ENCODE measurements at places on chromosomes 6 and 20.

GRCh38 chr20:13461849-13462458 lies 176.8 kb downstream of the TASP1 start:
- no peak for DNase-seq

- DNase-seq: no peak
These were observed 68.6 kb upstream of the FOXP4 start for GRCh38 chr6:41477572-41477971.

- DNase-seq: no peak
These were observed 267.5 kb downstream of the SMOC2 start for GRCh38 chr6:168708526-168708925.

DNA sequence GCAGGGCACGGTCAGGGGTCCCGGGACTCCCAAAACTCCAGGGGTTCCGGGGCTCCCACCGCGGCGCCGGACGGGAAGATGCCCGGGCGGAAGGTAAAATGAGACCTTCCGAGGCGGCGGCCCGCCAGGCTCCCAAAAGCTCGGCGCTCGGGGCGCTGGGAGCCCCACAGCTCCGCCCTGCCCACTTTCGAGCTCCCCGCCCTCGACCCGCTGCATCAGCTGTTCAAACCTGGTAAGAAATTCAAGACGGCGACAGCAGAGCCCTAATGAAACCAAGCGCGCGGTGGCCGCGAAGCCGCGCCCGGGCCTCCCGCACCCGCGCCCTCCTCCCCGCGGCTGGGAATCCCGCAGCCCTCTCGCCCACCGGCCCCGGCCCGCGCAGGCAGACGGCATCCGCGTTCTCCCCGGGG lies 369 bp downstream of the SLC4A11 start:
- DNase-seq: peak; percentile 45

GRCh38 chr6:33885132-33886057 lies 81.6 kb upstream of the MLN start:
- no peak for DNase-seq

DNA sequence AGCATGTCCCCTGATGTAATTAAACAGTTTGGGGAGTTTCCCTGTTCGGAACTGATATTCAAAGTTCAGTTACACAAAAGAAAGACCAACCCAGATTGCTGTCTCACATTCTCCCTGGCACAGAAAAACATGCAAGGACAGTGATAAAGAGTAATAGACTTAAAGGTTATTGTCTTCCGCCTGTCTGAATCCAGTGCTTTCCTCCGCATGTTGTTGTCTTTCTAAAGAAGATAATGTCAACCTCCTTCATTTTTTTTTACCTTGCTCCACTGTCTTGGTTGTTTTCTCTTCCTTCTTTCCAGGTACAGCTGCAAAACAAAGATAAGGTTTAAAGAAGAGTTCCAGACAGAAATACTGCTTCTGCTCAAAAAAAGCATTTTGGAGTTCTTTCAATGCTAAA lies 284.5 kb downstream of the TRDN start:
- no peak for DNase-seq

GRCh38 chr20:20407891-20408805 lies 40.2 kb downstream of the INSM1 start:
- DNase-seq: no peak

DNA sequence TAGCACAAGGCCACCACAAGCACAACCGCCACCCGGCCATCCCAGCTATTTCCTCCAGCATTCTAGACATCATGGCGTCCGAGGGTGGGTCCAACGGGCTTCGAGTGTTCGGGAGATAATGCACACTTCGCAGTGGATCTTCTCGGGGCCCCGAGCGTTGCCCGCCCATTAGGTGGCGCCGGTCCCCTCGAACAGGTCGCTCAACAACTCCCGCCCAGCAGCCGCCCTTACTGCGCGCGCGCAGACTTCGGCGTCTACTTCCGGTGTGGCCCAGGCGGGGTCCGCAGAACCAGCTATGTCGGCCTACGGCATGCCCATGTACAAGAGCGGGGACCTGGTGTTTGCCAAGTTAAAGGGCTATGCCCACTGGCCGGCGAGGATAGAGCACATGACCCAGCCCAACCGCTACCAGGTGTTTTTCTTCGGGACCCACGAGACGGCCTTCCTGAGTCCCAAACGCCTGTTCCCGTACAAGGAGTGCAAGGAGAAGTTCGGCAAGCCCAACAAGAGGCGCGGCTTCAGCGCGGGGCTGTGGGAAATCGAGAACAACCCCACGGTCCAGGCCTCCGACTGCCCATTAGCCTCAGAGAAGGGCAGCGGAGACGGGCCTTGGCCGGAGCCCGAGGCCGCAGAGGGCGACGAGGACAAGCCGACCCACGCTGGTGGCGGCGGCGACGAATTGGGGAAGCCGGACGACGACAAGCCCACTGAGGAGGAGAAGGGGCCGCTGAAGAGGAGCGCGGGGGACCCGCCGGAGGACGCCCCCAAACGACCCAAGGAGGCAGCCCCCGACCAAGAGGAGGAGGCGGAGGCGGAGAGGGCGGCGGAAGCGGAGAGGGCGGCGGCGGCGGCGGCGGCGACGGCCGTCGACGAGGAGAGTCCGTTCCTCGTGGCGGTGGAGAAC lies at the start of gene HDGFL1:
Gene HDGFL1 (plus strand): TSS at position 286 of the 904 bp plus-strand sequence. CDS start 10 bp downstream, at position 296.
- DNase-seq: no peak

DNA sequence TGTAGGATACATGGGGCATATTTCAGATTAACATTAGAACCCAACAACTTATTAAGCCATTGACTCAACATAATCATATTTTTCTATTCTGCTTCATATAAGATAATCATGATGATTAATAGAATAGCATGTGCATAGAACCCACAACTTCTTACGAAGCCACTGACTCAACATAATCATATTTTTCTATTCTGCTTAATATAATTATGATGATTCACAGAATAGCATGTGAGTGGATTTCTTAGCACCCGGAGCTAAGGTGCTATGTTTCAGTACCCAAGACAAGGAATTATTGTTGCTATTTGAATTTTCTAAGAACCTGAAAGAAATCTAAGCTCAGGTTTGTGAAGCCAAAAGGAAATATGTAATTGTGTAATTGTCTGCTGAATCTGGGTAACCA lies 96.8 kb downstream of the TENT5A start:
- no peak for DNase-seq

DNA sequence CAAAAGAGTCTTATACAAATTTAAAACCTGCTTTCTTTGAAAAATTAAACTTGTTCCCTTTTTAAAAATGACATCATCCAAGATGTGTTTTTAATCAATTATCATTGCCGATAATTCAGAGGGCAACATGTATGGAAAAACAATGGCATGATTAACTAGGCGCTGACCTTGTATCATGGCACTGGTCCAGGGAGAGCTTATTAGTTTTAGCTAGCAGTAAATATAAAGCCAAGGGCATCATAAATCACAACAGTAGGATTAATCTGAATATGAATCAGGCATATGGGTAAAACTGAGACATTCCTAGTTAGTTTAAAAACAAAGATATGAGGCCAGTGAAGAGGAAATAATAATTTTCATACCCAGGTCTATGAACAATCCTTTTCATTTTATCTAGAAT lies 374.0 kb downstream of the HDGFL1 start:
- DNase-seq: no peak

- no peak for DNase-seq
These were observed 8.9 kb downstream of the TRIM40 start for GRCh38 chr6:30144811-30145210.

DNA sequence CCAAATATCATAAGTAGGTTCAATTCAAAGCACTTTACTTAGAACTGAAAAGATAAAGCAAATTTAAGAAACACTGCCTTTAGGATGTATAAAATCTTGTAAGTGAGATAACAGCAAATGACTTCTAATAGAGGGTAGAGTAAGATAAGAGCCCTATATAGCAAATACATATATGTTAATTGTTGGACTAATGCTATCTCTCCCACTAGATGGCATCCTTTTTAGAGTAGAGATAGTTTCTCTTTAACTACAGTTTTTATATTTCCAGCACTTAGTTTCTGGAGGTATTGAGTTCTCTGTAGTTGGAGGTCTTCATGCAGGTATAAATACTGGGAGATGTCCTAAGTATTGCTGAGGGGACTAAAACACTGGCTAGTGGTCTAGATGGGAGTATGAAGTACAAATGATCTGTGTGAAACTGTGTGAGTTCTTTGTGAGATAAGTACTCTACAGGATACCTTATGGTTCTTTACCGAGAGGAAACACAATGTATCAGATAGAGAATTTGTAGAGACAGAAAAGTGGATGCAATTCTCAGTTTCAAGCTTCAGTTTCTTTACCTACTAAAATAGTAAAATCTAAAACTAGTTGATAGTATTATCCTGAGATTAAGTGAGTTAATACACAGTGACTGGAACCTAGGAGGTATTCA lies 399.3 kb downstream of the KHDRBS2 start:
- DNase-seq: no peak

Measured in activated B cell treated with CpG ODN at 0.5 μM for 24 hours (primary cell).